Bronchial epithelial cell (primary cell): ENCODE measurements at places on chromosomes 6 and 20. TPM values are rescaled to one million over a fixed set of nuclear protein-coding genes. Genes with fewer than 3 reads are reported as not detected.

Gene CFB
- total RNA-seq, result 2.4 and 2.6 TPM in 2 replicates

Gene DOK5
- total RNA-seq, result 0.13 TPM in 1 of 2 replicates, not detected in the other

Gene WFDC10A
- not detected in 2 replicates for total RNA-seq

Gene TRIM40
- not detected in 2 replicates for total RNA-seq

Gene RTN4IP1
- 6.8 and 7.6 TPM in 2 replicates for total RNA-seq

Gene ADGRF5
- total RNA-seq, result not detected in 2 replicates

Gene FOXF2
- under 0.01 TPM in 1 of 2 replicates, not detected in the other for total RNA-seq

Gene RAD21L1
- total RNA-seq, result under 0.01 TPM in 1 of 2 replicates, not detected in the other

Gene COL21A1
- total RNA-seq, result 8.2 and 18.6 TPM in 2 replicates

Gene EFCAB8
- under 0.01 and 0.38 TPM in 2 replicates for total RNA-seq

Gene C20orf141
- not detected in 2 replicates for total RNA-seq

Gene PAQR8
- 1.3 and 5.6 TPM in 2 replicates for total RNA-seq

Gene SNAP25
- not detected in 2 replicates for total RNA-seq

Gene GPX5
- total RNA-seq, result not detected in 2 replicates

Gene TUBB
- total RNA-seq, result 131 and 136 TPM in 2 replicates

Gene ELOVL4
- 6.1 and 15.0 TPM in 2 replicates for total RNA-seq

Gene TNFRSF6B
- 4.9 and 7.1 TPM in 2 replicates for total RNA-seq

Gene NINL
- total RNA-seq, result 4.1 and 5.0 TPM in 2 replicates

Gene SF3B5
- total RNA-seq, result 113 and 132 TPM in 2 replicates

Gene IMPG1
- total RNA-seq, result not detected in 2 replicates

Gene SLC26A8
- total RNA-seq, result not detected in 2 replicates

Gene DNAH8
- not detected in 2 replicates for total RNA-seq

Gene CST8
- not detected in 2 replicates for total RNA-seq

Gene SLC22A2
- total RNA-seq, result not detected in 2 replicates

Gene CDSN
- total RNA-seq, result not detected in 2 replicates

Gene ELOVL2
- under 0.01 TPM in 1 of 2 replicates, not detected in the other for total RNA-seq

Gene SPAG4
- 6.1 and 9.9 TPM in 2 replicates for total RNA-seq

Gene DNAAF9
- total RNA-seq, result 5.5 and 6.7 TPM in 2 replicates

Gene NUDT3
- 15.8 and 18.7 TPM in 2 replicates for total RNA-seq

Gene SFTA2
- not detected in 2 replicates for total RNA-seq

Gene NHLRC1
- 1.6 and 1.8 TPM in 2 replicates for total RNA-seq

Gene C2
- 0.26 and 0.53 TPM in 2 replicates for total RNA-seq

Gene LINC00237
- total RNA-seq, result not detected in 2 replicates
